ENCODE measurements at places on chromosomes 7 and 10.

- DNase-seq = no peak
Measured at GRCh38 chr10:54198051-54198450, 603.0 kb downstream of the PCDH15 start.

DNA sequence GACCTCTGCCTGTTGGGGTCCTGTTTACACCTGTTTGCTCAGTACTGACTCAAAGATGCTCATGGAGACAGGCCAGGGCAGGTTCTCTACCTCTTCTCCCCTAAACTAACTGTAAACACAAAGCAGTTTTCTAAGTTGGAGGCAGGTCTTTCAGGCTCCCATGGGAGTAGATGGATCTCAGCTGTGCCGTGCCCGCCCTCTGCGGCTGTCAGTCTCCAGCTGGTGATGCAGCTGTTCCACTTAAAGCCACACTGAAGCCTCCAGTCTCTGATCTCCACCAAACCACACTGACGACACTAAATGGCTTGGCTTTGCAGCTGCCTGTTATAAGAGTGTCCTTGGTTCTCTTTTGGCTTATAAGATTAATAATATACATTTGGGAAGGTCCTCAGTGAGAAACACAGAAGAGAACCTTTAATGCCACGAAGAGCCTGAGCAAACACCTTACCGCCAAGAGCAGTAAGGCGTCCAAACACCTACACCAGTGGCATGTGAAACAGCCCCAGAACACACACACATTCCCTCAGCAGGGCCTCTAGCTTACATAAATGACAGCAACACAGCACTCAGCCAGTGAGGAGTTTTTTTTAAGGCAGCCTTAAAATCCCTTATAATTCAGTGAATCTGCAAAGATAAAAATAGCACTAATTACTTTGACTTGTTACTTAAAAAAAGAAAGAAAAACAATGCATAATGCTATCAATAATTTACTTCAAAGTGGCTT is 60.4 kb upstream of the KCNIP2 start:
- peak; percentile 78 for DNase-seq

- no peak for DNase-seq
Measured at GRCh38 chr10:33643042-33643441, 308.6 kb upstream of the NRP1 start.

GRCh38 chr10:45136256-45136655 is 135.5 kb downstream of the ZNF22 start:
- DNase-seq = no peak

GRCh38 chr10:100738055-100738827 is 7.1 kb upstream of the PAX2 start:
- no peak for DNase-seq

- DNase-seq = peak; percentile 4
Measured at GRCh38 chr10:118957966-118958365, 71.5 kb upstream of the NANOS1 start.

GRCh38 chr7:156845379-156846101 is 47.4 kb downstream of the LMBR1 start:
- no peak for DNase-seq

DNA sequence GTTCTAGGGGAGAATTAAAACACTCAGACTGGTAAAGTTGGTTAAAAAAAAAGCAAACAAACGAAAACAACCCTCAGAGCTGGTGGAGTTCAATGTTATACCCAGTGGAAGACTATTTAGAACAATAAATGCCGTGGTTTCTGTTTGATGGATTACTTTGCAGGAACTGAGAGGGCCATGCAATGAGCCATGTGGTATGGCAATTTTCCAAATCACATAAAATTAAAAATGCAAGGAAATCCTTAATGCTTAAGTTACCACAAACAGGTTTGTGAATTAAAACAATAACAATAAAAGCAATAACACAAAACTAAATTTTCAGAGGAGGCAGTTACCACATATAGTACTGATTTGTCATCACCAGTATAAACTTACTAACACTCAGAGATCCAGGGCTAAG is 96.9 kb downstream of the RTKN2 start:
- DNase-seq = no peak

- no peak for DNase-seq
Measured at GRCh38 chr7:116534790-116535189, 10.0 kb downstream of the CAV1 start.

DNA sequence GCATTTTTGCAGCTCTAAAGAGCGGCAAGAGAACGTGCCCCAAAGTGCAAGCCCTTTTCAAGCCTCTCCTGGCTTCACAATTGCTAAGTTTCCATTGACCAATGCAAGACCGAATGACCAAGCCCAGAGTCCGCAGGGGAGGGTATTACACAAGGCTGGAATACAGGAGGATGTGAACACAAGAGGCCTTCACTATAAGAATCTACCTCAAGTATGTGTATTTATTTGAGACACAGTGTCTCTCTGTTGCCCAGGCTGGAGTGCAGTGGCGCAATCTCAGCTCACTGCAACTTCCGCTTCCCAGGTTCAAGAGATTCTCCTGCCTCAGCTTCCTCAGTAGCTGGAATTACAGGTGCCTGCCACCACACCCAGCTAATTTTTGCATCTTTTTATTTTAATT is 22.2 kb upstream of the TPST1 start:
- no peak for DNase-seq

DNA sequence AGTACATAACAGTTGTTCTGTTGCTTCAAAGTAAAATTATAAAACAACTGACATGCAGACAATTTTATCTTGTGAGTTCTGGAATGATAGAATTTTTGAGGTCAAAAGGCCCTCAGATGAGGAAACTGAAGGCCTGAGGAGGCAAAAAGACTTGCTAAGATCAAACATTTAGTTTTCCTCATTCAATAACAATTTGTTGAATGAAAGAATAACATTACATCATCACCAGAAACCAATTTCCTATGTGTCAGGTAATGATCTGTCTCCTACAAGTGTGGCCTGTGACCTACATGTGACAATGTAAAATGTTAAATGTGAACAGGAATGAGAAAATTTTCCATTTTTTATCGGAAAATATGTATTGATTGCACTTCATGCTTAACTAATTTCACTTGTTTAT is 16.6 kb upstream of the ASB4 start:
- DNase-seq = no peak

GRCh38 chr7:93307131-93307660 is 75.0 kb downstream of the VPS50 start:
- no peak for DNase-seq

DNA sequence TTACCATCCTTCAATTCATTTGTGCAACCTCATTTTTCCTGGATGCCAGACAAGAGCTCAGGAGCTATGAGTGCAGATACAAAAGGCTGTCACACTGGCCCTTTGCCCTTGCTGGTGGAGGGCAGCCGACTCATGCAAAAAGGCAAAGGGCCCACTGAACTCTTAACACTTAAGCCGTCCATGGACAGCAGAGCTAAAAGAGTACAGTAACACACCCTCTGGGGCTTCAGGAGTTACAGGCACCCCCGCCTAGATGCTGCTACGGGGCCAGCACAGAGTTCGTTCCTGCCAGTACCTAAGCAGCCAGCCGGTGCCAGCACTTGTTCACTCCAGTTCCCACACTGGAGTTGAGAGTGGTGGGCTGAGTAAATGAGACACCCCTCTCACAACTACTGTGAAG is 69.9 kb upstream of the MRLN start:
- no peak for DNase-seq

DNA sequence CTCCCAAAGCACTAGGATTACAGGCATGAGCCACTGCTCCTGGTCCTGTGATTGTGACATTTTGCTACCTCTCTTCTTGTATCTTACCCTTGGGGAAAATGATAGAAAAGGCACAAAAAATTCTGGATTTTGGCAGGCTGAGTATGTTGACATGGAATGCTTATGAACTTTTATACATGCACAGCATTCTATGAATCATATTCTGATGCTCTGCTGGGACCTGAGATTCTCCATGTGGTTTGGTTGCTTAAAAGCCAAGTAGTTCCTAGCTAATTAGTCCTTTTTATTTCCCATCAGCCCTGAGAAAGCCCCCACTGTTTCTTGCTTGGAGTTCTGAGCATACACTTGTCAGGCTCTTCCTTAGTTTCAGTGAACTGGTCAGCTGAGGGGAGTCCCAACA is 8.3 kb upstream of the KAZALD1 start:
- DNase-seq = no peak

- no peak for DNase-seq
Measured at GRCh38 chr7:22443370-22444180, 56.4 kb downstream of the STEAP1B start.

DNA sequence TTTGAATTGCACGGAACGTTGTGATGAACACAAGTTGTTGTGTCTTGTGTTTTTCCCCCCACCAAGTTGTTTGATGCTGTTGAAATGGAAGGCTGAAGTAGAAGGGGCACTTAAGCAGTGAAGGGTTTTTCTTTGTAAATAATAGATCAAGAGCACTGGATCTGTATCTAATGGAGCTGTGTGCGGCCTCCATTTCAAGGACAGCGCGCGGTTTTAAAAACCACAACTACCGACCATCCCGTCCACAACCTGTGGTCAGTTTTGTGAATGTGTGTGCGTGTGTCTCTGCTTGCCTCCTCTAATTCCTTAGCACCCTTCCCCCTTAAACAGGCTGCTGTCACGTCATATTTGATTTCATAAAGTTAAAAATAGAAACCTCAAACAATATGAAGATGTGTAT is 165.5 kb downstream of the TCF7L2 start:
- no peak for DNase-seq

- no peak for DNase-seq
Measured at GRCh38 chr7:157469181-157470016, 132.6 kb downstream of the DNAJB6 start.

GRCh38 chr10:110530131-110530831 is 32.6 kb downstream of the DUSP5 start:
- no peak for DNase-seq

GRCh38 chr7:49791088-49791741 is 17.8 kb downstream of the VWC2 start:
- DNase-seq = no peak

- DNase-seq = no peak
Measured at GRCh38 chr10:63423494-63423893, 42.3 kb downstream of the JMJD1C start.

DNA sequence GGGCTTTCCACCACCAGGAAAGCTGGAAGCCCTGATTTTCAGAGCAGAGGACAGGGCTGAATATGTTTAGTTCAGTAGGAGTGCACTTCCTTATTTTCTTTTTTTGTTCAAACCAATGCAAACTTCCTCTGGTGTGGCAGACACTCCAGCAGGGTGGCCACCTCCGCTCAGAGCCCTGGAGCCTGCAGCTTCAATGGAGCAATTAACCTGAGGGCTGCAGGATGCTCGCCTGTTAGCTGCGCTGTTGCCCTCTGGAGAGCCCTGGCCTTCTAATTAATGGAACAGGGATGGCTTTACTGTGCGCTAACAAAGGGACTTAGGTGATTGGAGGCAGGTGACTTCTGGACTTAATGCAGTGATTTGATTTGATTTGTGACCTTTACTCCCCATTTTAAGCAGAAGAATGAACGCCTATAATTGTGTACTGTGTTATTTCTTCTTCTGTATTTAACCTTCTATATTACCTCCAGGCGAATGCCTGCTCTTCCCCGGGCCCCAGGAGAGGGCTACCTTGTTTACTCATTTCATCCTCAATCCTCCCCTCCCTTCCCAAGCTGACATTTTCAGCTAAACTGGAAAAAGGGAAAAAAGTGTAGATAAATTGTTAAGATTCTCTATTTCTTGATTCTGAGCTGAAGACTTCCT is 123.0 kb upstream of the CTBP2 start:
- no peak for DNase-seq
